ENCODE measurements at places on chromosomes 11 and 22.

DNA sequence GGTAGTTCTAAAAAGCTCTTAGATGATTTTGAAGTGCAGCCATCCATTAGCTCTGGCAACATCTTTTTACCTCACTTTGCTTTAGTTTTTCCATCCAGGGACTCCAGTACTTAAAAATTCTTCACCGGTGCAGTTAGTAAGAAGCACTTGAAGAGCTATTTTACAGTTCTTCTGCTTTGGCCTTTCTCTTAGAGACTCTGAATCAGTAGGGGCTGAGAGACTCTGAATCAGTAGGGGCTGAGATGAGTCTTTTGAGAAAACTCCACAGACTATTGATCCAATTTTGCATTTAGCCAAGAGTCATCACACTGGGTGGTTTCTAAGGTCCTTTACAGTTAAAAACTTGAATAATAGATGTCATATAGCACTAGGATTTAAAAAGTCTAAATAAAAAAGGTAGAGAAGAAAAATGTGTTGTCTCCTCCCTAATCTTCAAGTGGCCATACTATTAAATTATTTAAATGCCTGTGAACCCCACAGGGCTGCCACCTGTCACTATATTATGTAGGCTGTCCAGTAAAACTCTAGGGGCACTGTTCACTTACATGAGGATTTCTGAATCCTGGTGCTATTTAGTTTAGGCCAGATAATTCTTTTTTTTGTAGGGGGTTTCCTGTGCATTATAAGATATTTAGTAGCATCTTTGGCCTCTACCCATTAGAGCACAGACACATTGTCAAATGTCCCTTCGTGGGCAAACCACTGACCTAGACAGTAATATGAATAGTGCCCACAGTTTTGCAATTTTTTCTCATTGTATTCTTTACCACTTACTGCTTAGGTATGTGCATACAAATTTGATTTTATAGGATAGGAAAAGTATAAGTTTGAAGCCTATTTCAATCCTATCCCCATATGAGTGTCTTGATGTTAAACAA lies 26.3 kb upstream of the HIKESHI start:
- no peak for DNase-seq

GRCh38 chr11:88535916-88536547 lies 198.5 kb upstream of the CTSC start:
- DNase-seq = peak; percentile 92

DNA sequence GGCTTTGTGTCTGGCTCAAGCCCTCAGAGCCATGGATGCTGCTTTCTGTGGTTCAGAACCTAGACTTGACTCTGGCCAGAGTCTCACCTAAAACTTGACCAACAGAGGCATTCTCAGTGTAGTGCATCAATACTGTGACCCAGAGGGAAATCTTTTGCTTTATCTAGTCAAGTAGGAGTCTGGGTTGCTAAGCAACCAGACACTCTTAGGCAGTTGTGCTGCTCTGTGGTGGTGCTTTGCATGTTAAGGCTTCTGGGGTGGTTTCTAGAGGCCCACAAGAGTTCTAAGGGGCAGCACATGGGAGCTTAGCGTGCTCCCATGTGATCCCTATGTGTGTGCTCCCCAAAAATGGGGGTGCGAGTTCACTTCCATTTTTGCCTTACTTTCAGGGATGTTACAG lies 224.6 kb upstream of the PLET1 start:
- no peak for DNase-seq

- no peak for DNase-seq
These were observed 607.3 kb upstream of the CADM1 start for GRCh38 chr11:116111546-116111945.

DNA sequence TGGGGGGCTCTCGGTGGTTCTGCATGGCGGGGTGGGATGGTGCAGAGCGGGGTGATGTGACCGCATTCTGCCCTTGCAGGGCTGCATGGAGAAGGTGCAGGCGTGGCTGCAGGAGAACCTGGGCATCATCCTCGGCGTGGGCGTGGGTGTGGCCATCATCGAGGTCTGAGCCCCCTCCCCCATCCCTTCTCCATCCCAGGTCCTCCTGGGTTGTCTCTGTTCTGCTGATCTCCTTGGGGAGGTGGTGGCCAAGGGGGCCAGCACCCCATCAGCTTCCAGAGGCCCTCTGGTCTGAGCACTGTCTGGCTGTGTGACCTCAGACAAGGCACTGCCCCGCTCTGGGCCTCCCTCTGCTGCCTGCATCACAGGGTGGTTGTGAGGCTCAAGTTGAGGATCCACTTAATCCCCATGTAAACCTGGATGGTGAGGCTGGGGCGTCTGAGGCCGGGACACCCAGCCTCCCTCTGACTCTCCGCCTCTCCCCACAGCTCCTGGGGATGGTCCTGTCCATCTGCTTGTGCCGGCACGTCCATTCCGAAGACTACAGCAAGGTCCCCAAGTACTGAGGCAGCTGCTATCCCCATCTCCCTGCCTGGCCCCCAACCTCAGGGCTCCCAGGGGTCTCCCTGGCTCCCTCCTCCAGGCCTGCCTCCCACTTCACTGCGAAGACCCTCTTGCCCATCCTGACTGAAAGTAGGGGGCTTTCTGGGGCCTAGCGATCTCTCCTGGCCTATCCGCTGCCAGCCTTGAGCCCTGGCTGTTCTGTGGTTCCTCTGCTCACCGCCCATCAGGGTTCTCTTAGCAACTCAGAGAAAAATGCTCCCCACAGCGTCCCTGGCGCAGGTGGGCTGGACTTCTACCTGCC lies 53.3 kb downstream of the CD82 start:
- DNase-seq = no peak

GRCh38 chr22:41768430-41768829 lies 32.0 kb upstream of the CCDC134 start:
- DNase-seq = peak; percentile 59

DNA sequence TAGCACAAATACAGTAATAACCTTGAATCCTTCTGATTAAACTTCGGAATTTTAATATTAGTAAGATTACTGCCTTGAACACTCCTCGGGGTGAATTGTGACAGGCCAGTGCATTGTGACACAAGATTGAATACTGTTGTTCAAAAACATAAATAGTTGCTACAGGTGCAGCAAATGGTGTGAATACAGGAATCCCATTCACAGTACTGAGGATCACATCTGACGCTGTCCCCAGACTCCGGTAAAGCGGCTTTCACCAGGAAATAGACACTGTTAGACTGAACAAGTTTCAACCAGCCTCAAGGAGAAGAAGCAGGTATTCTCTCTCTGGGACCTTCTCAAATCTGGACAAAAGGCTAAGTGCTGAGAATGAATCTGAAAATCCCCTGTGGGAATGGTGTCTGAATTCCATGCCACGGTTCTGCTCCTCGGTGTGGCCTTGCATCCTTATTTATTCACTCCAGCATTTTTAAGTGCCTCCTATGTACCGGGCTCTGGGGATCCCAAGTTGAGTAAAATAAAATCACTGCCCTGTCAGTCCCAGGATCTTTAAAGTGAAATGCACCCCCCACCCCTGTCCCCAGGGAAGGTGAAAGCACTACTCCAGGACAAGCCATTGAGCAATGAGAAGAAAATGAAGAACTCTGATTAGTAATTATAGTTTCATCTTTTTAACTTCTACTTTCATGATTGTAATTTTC lies 3.4 kb downstream of the LGR4 start:
- DNase-seq = no peak

- DNase-seq = no peak
These were observed 29.2 kb downstream of the MUC6 start for GRCh38 chr11:1007279-1007678.

DNA sequence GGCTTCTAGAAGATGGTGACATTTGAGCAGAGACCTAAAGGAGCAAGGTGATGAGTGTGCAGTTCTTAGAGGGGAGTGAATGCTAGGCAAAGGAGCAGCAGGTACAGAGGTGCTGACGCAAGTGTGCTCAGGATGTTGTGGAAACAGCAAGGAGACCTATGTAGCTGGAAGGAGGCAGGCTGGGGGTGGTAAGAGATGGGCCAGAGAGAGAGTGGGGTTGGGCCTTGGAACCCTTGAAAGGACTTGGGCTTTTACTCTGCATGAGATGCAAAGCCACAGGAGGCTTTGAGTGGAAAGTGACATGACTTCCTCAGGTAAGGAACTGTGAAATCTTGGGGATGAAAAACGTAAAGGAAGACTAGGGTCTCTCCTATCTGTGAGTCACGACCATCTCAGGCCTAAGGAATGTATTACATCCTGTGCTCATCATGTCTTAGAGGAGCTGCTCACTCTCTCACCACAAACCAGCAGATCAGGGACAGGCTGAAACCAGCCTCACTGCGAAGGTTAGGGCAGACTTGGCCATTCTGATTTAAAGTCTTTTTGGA lies 65.4 kb downstream of the MICAL2 start:
- DNase-seq = peak; percentile 58

DNA sequence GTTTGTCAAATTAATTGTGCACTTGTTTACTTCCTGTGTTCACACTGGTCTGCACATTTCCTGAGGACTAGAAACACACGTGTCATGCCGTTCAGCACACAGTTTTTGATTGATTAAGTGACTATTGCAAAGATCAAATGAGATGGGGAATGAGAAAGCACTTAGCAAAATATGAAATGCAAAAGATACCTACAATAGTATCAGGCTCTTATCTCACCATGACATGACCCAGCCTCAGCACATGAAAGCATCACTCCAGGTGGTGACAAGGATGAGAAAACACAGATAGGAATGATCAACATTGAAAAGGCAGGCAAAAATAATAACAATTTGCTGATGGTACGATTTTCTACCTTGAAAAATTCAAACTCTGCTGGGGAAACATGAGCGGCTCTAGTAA lies 42.1 kb upstream of the TP53I11 start:
- no peak for DNase-seq

DNA sequence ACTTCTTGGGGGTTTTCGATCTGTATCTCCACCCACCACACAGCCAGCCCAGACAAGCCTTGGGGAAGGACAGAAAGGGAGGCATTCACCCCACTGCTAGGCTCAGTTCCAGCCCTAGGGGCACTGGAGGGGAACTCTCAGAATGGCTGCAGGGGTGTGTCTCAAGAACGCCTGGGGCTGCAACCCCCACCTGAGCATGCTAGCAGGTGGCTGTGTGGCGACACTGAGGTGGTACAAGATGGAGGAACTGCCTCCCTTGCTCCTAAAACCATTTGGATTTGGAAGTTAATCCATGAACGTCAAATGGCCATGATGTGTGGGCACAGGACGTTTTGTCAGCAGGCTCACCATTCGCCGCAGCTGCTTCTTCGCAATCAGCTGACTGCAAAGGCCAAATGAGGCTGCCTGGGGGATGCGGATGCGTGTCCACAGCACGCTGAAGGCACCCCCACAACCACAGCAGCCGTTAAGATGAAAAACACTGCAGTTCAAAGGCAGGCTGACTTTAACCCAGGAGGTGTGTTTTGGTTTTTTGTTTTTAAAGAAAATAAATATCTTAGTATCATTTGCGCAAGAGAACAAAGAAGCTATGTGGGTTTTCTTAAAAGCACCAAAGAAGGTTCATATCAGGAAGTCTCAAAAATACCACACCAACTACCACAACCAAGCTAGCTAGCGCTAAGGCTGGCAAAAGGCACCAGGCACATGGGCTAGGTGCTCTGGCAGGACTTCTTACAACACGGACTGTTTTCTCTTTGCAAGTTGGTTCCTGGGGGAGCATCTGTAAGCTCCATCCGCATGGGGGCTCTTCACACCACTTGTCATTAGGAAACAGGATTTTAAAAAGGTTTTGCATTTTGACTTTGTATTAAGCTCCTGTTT lies 22.2 kb upstream of the NAP1L4 start:
- DNase-seq = no peak

GRCh38 chr11:108748968-108749367 lies 84.1 kb downstream of the DDX10 start:
- DNase-seq = no peak

DNA sequence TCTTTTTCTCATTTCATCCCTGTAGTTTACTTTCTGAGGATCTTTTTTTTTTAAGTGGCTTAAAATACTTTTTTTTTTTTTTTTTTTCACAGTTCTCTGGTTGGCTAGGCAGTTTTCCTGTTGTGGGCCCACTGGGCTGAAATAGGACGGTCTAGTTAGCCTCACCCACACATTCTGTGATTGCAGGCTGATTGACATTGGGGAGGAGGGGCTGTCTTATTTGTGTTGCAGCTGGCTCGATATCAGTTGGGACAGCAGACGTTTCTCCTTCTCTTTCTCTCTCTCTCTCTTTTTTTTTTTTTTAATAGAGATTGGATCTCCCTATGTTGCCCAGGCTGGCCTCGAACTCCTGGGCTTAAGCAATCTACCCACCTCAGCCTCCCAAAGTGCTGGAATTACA lies 6.9 kb downstream of the BCR start:
- DNase-seq = peak; percentile 45
